ENCODE measurements at places on chromosomes 2 and 18.

DNA sequence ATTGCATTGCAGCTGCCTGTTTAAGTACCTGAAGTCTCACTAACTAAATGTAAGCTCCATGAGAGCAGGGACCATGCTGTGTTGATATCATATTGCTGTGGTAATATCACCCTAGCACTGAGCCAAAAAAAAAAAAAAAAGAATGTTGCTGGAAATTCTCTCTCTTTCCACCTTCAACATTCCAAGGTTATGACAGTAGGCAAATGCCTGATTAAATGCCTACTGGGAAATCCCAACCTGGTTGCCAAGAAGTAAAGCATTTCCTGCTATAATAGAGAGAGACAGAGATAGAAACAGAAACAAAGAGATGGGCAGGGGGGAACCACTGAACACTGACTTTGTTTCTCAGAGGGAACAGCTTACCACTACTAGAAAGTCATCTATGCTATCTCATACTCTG is 1604.2 kb downstream of the LRP1B start:
- DNase-seq, result no peak

DNA sequence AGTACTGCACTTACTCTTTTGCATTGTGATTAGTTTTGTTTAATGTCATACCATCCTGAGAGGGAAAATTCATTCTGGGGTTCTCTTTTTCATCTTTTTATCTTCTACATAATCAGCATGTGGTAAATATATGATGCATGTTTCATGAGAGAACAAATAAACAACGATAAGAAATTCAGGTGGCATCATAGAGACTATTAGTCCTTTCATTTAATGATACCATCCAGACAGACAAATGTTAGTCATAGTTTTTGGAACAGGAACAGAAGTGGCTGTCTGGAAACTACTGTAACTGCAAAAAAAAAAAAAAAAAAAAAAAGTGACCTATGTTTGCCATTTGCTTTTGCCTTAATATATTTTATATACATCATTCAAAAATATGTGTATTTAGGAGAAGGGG is 761.0 kb downstream of the EPHA4 start:
- DNase-seq, result no peak

GRCh38 chr18:76985156-76985950 is 147.2 kb downstream of the MBP start:
- DNase-seq, result no peak

DNA sequence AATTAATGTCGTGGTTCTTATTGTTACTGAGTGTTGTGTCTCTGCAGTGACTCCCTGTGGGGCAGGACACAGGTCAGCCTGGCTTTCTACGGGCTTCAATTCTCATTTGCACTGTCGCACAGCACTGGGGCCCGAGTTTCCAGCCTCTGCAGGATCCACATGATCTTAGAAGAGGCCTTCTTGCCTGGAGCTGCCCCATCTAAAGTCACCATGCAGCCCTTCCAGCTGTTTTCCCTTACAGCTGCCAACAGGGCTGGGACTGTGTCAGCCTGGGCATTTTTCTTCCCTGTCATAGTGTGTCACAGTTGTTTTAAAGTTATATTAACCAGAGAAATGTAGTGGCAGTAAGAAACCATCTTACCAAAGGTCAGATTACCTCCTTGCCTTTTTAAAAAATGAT is 27.0 kb downstream of the FHL2 start:
- DNase-seq, result no peak

DNA sequence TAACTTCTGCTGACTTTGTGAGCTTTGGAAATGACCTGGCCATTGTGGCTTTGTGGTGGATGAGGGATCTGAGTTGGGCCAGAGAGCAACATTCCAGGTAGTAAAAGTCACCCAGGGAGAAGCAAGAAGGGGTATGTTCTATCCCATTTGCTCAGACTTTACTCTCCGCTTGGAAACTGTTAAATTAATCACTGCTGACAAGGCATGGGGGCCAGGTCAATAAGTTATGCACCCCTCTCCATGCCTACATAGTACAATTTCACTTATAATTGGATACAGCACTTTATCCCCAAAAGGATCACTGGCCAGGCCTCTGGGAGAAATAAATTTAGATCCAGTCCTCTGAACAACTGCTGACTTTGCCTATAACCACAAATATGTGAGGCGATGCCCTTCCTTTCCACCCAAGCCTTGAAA is 92.1 kb downstream of the RPRM start:
- DNase-seq, result no peak

GRCh38 chr2:123366239-123366837 is 658.7 kb upstream of the CNTNAP5 start:
- no peak for DNase-seq

DNA sequence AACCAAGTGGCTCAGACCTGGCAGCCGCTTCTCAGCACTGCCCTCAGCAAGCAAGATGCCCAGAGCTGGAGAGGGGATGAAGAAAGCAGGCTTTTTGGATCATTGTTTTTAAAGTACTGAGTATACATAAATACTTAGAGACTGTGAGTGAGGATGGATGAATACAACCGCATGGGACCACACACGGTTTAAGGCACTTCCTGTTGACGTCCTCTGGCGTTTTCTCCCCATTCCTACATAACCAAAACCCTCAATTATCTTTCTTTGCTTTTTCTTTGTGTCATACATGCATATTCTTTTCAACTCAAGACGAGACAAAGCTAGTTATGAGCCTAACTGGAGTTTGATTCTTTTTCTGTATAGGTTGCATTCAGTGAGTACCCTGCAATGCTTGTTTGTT is 198.4 kb downstream of the GALR1 start:
- no peak for DNase-seq

GRCh38 chr18:54392543-54393023 is 34.9 kb downstream of the C18orf54 start:
- peak; percentile 77 for DNase-seq

GRCh38 chr2:134226601-134227000 is 27.3 kb upstream of the MGAT5 start:
- DNase-seq, result no peak

DNA sequence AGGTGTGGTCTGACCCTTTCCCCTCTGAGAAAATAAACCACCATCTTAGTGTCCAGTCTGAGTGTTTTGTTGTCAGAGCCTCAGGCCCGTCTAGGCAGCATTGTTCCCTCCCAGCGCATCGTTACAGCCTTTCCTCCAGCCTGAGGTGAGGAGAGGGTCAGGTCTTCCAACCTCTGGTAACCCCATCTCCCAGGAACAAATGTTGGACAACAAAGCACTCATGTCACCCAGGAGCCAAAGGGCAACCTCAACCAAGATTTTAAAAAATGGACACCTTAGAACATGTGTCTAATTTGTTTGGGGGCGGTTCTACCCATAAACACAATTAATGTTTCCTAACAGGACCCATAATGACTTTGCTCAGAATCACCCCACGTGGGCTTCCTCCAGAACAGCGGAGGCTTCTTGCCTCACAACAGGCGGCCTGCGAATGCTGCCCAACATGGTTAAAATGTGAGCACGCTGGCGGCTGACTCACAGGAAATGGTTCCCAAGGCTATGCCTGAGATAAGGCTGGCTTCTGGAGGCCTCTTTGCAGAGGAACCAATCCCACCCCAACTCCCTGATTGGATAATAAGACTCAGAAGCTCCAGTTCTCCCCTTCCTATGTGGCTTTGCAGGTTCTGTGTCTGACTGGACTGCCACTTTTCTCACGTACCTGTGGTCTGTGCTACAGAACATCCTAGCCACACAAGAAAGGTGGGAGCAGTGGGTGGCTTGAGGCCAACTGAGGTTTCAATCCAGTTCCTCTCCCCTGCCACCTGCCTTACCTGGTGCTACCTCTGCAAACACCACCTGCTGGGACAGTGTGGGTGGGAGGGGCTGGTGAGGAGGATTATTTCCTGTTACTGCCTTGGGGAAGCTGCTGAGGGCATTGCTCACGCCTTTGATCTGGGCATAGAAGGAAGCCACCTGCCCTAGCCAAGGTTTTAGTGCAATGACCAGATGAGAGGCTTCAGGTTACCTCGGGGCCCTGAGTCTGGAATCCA is 108.8 kb downstream of the B3GNT2 start:
- peak; percentile 85 for DNase-seq

DNA sequence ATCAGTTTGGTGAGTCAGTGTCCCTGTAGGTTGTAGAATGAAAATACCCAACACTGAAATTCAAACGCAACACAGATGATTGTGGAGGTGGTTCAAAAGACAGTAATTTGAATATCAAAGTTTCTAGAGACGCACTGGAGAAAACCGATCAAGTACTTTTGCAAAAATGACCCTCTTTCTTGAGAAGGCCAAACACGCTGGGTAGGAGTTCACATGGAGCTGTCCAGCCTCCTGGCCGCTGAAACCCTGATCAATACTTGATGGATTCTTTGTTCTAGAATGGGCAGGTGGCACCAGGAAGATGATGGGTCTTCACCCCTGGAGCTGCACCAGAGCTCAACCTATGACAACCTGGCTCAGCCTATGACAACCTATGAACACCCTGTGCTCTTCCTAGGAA is 39.7 kb upstream of the UBE2F start:
- no peak for DNase-seq

DNA sequence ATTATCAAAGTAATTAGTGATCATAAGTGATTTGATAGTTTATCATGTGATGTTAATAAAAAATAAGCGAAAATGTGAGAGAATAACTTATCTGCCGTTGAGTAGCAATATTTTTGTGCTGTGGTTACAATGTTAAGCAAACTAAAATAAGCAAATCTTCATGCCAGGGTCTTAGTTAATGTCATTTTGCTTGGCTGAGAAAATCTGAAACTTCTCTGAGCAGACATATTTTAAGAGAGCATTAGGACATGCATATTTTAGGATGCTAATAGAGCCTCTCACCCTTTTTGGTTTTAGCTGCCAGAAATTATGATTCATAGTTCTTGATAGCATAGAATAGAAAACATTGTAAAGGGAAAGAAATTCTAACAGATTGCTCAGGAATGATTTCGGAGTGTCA is 233.5 kb upstream of the ZEB2 start:
- DNase-seq, result no peak

- no peak for DNase-seq
Observed at GRCh38 chr2:85692039-85692645, 2.0 kb upstream of the GNLY start.

- DNase-seq, result no peak
Observed at GRCh38 chr2:101267671-101268656, 15.3 kb downstream of the CNOT11 start.

DNA sequence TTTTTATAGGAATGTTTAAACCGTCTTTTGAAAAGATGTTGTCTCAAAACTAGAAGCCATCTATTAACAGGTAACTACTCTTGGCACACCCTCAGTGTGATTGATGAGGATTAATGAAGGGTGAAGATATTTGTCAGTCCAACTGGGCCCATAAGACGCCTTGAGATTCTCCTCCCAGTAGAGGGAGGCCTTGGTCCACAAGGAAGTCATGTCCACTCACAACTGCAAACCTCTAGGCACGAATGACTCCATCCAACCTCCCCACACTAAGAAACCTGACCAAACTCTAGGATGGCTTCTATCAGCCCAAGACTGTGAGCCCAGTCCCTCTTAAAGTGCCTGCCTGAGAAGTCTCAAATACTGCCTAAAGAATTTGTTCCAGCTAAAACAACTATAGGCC is 19.2 kb upstream of the GRP start:
- DNase-seq, result no peak

- DNase-seq, result peak; percentile 84
Observed at GRCh38 chr18:58321986-58322385, 278.0 kb downstream of the NEDD4L start.

DNA sequence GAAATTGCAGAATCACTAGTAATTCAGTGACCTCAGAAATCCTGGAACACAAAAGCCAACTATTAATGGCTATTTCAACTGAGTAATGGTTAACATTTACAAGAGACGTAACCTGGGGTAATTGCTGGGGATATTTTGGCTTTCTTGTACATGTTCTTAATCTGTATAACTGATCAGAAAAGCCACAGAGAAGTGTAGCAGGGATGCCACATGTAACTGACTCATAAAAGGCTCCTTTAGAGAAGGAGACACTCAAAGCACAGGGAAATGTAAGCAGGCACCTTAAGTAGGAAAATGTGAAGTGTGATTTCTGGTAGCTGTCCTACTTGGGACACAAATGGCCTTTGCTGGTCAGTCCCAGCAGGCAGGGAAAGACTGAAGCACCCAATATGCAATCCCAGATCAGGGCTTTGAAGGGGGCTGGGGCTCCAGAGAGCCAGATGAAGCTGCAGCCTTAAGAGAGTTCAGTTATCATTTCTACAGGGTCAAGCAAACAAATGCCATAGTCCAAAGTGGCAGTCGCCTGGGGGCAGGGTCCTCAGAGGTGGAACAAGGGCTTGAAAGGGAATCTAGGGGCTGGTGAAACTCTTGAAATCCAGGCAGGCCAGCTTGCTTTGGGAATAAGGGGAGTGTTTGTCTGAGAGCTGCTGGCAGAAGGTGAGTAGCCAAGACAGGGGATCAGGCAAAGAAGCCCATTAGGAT is 7.2 kb upstream of the SPOPL start:
- no peak for DNase-seq

GRCh38 chr18:13447621-13448334 is 229.2 kb downstream of the LDLRAD4 start:
- no peak for DNase-seq

GRCh38 chr2:168089200-168089599 is 158.2 kb downstream of the STK39 start:
- peak; percentile 10 for DNase-seq

- DNase-seq, result no peak
Observed at GRCh38 chr2:28626891-28627421, 124.7 kb upstream of the PPP1CB start.

- DNase-seq, result peak; percentile 52
Observed at GRCh38 chr18:34993289-34993688, 47.9 kb upstream of the MAPRE2 start.

- no peak for DNase-seq
Observed at GRCh38 chr18:49988101-49988500, 174.8 kb upstream of the ACAA2 start.

DNA sequence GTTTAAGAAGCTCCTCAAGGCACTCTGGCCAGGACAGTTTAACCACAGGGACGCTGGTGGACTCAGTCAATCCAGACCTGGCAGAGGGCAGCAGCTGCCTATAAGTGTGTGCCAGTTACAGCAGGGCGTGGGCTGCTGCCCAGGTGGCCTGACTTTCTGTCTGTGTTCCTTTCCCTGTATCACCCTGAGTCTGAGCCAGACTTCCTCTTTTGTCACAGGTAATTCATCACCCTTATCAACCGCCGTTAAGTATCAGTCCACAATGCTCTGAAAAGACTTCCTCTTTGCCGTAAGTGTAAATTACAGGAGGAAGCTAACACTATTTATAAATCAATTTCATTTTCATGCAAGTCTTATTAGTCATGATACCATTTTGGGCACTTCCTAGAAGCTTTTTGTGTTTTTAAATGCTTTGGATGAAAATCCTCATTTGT is 7.0 kb downstream of the LPIN1 start:
- DNase-seq, result peak; percentile 59

- DNase-seq, result no peak
Observed at GRCh38 chr18:58761241-58761969, 90.1 kb downstream of the MALT1 start.
